ENCODE measurements at places on chromosomes 2 and 18.

- no peak for DNase-seq
Measured at GRCh38 chr2:164068063-164068462, 332.3 kb upstream of the FIGN start.

- no peak for DNase-seq
Measured at GRCh38 chr2:202848813-202849212, 22.8 kb downstream of the ICA1L start.

DNA sequence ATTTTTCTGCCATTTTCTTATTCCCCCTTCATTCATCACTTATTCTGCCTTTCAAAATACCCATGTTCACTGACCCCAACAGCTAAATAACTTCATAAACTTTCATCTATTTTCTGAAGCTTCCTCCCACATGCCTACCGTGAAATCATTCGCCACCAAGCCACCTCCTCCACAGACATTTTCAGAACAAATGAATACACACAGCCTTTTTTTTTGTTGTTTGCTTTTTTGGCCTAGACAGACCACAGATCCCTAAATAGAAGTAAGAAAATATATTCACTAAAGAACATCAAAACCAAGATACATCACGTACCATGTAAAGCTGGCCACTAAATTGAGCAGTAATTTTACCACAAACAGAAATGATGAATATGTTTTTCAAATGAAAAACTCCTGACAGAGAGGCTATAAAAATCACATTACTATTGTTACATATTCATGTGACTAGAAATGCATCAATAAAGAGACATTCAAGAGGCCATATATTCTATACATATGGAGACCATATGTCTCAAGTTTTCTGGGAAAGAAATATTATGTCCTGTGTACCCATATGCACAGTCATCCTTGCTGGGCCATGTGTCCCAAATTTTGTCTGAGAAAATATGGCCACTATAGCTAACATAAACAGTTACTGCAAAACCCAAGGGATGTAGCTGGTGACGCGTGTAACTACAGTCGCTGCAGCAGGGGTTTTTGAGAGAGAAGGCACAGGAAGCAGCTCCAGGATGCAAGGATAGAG lies 200.3 kb downstream of the FBXO15 start:
- DNase-seq, result no peak

DNA sequence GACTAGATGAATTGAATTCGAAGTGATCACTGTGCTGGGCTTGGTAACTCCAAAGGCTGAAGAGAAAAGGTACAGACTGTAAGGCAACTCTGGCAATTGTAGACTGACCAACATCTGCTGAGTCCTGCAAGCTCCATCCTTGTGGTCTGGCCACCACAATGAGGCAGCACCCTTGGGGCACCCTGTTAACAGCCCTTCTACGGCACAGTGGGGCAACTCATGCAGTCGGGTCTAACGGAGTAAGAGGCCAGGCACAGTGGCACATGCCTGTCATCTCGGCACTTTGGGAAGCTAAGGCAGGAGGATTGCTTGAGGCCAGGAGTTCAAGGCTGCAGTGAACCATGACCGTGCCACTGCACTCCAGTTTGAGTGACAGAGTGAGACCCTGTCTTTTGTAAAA lies 126.8 kb downstream of the ZAP70 start:
- DNase-seq, result no peak

GRCh38 chr2:25497229-25497917 lies 155.6 kb upstream of the DNMT3A start:
- DNase-seq, result no peak

GRCh38 chr2:160214461-160215445 lies 14.7 kb upstream of the ITGB6 start:
- DNase-seq, result no peak

DNA sequence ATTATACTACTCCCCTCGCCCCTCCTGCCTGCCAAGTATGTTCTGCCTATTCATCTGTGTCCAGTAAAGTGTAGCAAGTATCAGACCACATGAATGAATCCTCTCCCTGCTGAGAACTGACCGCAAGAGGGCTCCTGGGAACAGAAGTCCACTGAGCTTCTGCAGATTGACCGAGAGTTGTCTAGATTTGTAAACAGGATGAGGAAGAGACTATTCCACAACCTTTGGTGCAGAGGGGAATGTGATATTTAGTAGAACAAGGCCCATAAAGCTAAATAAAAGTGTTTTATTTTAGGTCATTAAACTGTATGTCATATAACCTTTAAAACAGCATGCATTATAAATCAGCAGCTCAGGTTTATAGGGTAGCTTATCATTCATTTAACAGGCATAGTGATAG lies 377.0 kb downstream of the DCC start:
- no peak for DNase-seq

GRCh38 chr2:70570041-70570661 lies 16.5 kb upstream of the TGFA start:
- no peak for DNase-seq

GRCh38 chr2:33552758-33553461 lies 46.2 kb downstream of the FAM98A start:
- DNase-seq, result no peak

DNA sequence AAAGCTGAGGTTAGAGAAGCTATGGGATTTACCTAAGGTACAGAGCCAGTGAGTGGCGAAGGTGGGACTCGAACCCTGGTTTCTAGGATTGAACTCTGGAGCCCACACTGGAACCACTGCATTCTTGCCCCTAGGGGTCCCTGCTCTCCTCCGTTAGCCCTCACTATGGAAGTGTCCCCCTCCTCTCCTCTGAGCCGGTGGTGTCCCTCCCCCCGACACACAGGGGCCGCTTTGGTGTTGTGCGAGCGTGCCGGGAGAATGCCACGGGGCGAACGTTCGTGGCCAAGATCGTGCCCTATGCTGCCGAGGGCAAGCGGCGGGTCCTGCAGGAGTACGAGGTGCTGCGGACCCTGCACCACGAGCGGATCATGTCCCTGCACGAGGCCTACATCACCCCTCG lies 8.5 kb upstream of the GMPPA start:
- no peak for DNase-seq

DNA sequence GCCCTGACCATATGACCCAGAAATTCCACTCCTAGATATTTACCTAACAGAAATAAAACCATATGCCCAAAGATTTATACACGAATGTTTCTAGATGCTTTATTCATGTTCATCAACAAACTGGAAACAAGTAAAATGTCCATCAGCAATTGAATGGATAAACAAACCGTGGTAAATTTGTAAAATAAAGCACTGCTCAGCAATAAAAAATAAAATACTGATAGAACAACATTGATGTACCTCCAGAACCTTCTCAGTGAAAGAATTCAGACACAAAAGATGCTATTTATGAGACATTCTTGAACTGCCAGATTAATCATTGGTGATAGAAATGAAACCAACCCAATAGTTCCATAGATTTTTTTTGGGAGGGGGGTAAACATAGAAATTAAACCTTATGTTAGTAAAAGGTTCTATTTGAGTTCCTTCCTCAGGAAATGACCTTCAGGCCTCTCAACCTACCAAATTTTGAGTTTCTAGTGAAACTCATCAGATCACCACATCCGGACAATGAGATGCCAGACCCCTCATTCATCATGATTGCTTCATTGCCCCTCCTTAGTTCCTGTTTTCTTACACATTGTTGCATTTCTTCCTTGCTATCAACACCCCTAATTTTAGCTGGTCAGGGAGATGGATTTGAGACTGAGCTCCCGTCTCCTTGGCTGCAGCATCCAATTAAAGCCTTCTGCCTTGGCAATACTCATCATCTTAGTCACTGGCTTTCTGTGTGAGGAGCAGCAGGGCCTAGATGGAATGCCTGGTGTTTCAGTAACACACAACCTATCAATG lies 203.5 kb downstream of the LPIN1 start:
- DNase-seq, result no peak

GRCh38 chr2:128805237-128805636 lies 486.6 kb upstream of the HS6ST1 start:
- no peak for DNase-seq

GRCh38 chr18:54883816-54884604 lies 55.7 kb downstream of the RAB27B start:
- DNase-seq, result no peak

DNA sequence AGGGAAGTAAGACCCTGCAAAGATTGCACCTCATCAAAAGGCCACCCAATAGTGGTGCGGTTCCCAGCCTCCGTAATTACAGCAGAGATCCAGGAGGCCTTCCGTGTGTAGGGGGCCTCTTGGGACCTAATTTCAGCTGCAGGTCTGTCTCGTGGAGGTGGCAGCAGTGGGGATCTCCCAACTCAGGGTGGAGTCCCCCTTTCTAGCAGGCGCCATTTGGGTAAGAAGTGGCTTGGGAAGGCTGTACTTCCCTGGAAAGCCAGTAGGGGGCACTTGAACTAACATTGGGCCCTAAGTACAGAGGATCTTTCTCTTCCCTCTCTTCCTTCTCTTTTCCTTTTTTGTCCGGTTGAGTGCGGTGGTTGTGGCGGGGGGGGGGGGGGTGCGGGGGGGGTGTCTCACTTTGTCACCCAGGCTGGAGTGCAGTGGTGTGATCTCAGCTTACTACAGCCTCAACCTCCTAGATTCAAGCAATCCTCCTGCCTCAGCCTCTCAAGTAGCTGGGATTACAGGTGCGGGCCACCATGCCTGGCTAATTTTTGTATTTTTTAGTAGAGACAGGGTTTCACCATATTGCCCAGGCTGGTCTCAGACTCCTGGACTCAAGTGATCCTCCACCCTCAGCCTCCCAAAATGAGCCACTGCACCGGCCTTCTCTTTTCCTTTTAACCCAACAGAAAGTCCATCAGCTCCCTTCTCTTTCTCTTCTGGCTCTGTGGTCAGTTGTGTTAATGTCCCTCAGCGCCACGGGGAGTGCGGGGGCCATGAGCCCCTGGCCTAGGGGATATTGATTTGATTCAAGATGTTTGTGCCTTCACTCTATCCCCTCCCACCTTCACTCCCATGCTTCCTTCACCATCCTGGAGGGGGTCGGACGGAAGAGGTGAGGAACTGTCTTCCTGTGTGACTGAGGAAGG lies 32.0 kb downstream of the CENPO start:
- DNase-seq, result no peak

GRCh38 chr2:151347294-151347693 lies 10.1 kb upstream of the TNFAIP6 start:
- no peak for DNase-seq

DNA sequence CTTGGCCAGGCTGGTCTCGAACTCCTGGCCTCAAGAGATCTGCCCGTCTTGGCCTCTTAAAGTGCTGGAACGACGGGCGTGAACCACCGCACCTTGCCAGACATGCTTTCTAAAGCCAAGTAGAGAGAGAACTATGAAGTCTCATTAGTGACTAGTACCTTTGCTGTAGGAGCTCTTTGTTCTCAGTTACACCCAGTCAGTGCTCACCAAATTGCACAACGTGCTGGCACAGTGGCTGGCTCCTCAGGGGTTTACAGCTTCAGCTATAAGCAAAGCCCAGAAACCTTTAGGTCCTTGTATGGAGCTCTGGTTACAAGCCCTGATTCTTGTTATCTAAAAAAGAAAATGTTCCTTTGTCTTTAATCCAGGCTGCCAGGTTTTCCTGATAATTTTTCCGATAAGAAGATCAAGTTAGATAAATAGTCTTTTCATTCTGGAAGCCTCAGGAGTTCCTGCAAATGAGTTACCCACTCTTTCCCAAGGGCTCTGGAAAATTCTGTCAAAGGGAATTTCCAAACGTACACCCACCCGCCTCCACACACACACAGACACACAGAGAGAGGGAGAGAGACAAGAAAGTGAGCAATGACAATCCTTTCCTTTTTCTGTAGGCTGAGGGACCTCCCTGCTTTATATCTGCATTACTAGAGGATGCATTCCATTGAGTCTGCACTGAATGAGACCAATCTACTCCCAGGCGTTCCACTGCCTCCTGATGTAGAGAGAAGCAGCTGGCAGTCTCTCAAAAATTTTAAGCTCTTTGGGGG lies 100.2 kb upstream of the CSRNP3 start:
- no peak for DNase-seq

DNA sequence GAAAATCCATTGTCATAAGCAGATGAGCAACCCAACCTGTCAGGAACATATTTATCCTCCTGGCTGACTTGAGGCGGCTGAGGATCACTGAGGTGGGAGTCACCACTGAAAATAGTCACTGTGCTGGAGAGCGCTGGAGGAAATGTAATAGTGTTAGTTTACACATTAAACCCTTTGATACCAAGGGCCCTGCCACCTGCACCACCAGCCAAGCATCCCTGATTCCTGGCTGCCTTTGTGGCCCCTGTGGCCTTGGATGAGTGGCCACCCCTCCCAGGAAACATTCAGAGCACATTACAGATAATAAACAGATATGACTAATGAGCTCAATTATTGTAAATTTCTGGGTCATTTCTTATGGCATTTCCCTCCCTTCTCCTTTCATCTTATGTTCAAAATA lies 105.9 kb downstream of the LYPD1 start:
- no peak for DNase-seq

DNA sequence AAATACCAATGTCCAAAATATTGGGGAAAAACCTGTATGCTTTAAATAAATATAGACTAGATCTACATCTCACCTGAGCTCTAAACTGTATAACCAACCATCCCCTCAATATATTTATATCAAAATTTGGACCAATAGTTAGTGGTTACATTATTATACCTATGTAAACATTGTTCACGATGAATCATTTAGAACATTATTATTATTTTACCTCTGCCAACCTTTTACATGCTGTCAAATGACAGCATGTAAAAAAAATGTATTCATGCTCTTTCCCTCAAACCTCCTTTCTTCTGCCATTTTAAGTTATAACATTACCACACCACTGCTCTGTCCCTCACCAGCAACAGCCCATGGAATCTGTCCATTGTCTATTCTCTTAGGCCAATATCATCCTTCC lies 9.6 kb downstream of the FTCDNL1 start:
- no peak for DNase-seq

GRCh38 chr2:236876642-236877041 lies 209.0 kb upstream of the COPS8 start:
- DNase-seq, result no peak

- no peak for DNase-seq
Measured at GRCh38 chr2:234412726-234413125, 84.2 kb downstream of the ARL4C start.

- DNase-seq, result no peak
Measured at GRCh38 chr2:24363301-24363700, 3.0 kb upstream of the ITSN2 start.

DNA sequence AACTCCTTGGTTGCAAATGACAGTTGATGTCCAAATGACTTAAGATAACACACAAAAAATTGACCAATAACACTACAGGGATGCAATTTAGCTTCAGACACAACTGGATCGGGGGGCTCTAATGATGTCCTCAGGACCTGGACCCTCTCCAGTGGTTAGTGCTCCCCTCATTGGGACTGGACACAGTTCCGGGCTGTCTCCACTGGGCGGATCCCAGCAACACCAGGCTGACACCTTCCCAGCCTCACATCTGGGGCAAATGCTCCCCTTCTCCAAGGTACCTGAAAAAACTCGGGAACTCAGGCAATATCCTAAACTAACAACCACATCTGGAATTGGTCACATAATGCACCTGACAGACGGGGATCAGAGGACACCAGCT lies 48.7 kb downstream of the PSMG2 start:
- no peak for DNase-seq

- no peak for DNase-seq
Measured at GRCh38 chr18:38752430-38752829, 1186.8 kb upstream of the CELF4 start.

GRCh38 chr2:30998672-30999071 lies 139.6 kb downstream of the GALNT14 start:
- DNase-seq, result no peak

- DNase-seq, result no peak
Measured at GRCh38 chr18:456361-457139, 44.0 kb downstream of the COLEC12 start.
